ENCODE measurements at places on chromosomes 11 and 22.

- DNase-seq: no peak
Observed at GRCh38 chr11:2382129-2382517, 5.0 kb downstream of the CD81 start.

GRCh38 chr11:64089027-64089360, 53.3 kb downstream of the FLRT1 start:
- no peak for DNase-seq

- no peak for DNase-seq
Observed at GRCh38 chr11:73158356-73159051, 16.4 kb upstream of the FCHSD2 start.

DNA sequence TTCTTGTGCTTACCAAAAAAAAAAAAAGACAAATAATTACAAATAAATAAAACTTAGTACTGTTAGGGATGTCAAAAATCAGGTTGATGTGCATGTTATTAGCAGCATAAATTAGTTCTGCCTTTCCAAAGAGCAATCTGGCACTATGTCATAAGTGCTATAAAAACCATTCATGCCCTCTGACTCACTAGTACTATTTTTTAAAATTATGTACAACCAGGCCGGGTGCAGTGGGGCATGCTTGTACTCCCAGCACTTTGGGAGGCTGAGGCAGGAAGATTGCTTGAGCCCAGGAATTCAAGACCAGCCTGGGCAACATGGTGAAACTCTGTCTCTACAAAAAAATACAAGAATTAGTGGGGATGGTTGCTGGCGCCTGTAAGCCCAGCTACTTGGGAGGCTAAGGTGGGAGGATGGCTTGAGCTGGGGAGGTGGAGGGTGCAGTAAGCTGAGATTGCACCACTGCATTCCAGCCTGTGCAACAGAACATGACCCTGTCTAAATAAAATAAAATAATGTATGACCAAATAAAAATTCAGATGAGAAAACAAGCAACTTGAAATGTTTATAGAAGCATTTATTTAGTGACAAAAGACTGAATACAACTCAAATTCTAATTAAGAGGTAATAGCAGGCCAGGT, 25.3 kb downstream of the UEVLD start:
- no peak for DNase-seq

DNA sequence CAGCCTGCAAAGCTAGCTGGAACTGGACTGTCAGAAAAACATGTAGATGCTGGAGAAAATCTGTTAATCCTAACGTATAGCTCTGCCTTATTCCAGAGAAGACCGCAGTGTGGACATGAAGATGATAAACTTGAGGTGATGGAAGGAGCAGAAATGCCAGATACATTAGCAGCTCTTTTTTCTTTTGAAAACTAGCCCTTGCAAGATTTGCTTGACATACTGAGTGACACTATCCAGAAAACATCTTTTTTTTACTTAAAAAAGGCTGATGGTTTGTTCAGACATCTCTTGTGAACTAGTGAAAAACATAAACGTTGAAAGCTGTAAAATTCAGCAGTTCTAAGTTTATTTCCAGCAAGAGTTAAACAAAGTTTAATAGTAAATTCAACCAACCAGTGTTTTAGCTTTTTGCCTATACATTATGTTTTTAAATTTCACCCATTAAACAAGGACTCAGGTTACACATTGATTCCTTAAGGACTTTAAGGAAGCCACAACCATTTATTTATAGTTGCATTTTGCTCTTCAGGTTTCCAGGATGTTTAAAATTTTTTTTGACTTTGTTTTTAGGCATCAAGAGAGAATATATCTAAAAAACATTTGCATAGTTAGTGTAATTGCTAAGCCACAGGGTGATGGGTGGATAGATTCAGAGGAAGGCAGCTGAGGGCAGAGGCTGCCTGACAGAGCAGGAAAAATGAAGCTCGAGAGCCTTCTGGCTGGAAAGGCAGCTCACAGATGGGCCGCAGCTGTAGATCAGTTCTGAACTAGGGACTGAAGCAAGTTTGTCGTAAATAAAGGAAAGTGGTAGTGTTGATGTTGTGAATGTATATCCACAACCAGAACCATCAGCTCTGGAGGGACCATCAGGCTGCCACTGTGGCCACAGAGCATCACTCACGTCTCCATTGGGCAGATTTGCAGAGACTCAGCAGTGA, 9.5 kb downstream of the SNAP29 start:
- DNase-seq: no peak

DNA sequence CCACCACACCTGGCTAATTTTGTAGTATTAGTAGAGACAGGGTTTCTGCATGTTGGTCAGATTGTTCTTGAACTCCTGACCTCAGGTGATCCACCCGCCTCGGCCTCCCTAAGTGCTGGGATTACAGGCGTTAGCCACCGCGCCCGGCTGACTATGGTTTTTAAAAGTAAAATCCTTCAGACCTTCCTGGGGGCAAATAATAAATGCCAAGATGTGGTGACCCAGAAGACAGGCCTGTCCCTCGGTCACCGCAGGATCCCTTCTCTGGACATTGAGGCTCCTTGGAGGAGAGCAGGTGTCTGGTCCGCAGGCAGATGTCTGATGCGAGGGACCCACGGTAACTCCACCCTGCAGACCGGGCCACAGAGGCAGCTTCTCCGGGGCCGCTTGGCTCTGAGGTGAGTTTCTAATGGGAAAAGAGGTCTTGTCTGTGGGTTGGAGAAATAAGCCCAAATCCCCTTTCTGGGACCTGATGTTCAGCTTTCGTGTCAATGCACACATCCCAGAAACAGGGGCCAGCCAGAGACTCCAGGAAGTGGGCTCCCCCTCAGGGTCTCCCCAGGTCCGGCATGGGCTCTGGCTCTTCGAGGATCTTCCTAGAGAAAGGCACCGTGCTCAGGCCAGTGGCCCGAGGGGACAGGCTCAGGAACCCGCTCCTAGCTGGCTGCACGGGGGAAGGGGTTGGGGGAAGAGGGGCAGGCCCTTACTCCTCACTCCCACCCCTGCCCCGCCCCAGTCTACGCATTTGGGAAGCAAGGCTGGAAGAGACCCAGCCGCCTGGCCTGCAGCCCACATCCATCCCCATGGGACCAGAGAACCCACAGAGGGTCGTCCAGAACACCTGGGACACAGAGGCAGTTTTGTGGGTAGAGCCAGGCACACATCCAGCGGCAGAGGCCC, 100.6 kb downstream of the WNT7B start:
- DNase-seq: no peak

DNA sequence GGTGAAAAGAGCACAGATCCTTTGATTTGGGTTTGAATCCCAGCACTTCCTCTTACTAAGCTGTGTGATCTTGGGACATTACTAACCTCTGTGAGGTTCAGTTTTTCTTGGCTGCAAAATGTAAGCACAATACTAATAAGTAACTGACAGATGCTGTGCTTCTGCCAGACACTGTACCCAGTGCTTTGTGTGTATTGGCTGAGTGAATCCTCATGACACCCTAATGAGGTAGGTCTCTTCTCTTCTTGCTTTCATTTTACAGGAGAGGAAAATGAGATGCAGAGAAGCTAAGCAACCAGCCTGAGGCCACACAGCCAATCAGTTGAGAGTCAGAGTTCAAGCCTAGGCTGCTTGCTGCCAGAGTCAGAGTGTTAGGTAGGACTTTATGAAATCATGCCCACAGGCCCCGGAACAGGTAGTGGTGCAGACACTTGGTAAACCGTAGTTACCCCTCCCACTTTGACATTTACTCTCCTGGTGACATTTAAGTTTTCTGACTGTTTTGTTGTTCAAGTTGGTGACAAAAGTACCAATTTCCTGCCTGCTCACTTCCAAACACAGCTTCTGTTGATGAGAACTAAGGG, 21.2 kb downstream of the PTPRJ start:
- DNase-seq: no peak

DNA sequence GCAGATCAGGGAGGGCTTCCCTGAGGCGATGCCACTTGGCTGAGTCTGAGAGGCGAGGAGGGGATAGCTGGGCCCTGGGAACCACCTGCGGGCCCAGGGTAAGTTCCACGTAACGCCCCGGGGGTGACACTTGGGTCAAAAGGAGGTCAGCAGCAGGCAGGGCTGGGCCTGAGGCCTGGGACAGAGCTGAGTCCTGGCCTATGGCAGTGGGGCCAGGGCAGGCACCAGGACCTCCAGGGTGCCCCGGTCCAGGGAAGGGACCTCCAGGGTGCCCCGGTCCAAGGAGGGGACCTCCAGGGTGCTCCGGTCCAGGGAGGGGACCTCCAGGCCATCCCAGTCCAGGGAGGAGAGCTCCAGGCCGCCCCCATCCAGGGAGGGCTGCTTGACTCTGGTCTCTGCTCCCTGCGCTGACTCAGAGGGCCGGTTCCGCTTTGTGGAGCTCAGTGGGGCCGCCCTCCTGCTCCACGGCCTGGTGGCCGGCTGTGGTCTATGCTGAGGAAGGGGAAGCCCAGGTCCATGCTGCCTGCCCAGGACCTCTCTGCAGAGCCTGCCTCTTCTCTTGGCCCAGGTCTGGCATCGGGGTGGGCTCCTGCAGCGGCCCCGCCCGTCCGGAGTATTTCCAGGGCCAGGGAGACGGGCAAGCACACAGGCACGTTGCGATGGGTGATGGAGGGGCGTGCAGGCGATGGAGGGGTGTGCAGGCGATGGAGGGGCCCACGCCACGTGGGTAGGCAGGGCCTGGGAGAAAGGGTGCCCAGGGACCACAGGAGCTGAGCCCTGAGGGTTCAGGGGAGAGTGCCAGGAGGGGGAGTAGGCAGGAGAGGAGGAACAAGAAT, 19.5 kb upstream of the WNT7B start:
- DNase-seq: no peak

GRCh38 chr11:30342736-30343166, 19.8 kb downstream of the ARL14EP start:
- no peak for DNase-seq

- DNase-seq: no peak
Observed at GRCh38 chr11:101346591-101346990, 217.0 kb upstream of the PGR start.

DNA sequence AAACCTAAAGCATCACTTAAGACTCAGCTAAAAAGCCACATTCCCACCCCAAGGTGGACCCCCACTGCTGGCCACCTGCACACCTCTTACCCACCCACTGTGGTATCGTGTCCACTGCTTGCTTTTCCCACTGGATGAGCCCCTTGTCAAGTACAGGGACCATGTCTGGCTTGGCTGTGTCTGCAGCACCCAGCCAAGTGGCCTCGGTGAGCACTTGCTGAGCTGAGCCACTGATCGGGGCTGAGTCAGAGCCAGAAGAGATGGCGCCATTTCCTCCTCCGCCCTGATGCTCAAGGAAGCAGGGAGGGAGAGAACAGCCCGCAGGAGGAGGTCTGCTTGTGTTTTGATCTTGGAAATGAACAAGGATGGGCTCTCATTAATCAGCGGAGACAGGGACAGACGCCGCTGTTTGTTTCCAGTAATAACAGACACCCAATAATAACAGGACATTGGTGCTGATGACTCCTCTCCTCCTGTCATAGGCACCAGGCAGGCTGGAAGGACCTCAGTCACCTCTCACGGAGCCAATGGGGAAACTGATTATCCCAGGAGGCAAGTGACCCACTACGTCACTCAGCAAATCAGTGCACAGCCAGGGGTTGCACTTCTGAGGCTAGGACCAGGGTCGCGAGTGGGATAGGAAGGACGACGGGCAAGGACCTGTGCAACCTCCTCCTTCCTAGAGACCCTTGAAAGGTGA, 85.2 kb upstream of the RTL6 start:
- no peak for DNase-seq

DNA sequence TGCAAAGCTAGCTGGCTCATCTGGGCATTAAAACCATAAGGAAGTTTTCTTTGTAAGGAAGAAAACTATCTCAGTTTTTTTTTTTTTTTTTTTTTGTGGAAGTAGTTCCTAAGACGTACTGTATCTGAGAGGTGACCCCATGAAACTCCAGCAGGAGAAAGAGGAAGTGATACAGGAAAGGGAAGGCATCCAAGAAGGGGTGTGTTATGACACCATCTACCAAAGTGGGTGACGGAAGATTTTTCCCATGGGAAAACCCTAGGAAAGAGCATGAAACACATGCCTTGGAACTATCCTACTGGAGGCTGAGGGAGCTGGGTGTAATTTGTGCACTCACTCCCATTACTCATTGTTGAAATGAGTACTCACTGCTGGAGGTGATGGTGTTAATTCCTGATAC, 63.8 kb upstream of the ARHGAP20 start:
- DNase-seq: no peak

DNA sequence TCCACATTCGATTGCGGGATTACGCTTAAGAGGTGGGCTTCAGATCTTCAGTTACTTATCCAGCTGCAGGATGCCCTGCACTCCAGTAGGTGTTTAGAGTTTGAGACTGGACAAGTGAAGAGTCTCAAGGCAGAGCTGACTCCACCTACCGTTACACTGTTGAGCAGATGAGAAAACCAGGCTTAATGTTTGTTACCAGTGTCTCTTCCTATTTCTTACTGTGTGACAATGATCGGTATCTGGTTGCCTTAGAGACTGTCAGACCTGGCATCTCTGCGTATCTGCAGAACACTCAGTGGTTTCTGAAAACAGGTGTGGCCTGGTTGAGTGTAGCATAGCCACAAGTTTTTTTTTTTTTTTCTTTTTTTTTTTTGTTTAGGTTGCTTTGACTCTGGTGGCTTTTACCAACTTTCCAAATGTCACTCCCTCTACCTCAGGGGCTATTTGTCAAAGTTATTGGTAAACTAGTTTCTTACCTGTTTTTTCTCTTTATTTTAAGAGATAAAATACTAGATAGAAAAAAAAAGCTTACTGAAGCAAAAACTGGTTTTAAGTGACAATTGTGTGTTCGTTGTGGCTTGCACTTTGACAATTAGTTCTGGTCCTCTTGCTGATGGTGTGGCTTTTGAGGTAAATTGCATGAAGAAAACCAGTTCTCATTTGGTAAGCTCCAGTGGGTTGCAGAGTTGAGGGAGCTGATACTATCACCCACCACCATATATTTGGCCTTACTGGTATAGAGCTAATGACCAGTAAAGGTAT, 284.8 kb downstream of the ETS1 start:
- no peak for DNase-seq

DNA sequence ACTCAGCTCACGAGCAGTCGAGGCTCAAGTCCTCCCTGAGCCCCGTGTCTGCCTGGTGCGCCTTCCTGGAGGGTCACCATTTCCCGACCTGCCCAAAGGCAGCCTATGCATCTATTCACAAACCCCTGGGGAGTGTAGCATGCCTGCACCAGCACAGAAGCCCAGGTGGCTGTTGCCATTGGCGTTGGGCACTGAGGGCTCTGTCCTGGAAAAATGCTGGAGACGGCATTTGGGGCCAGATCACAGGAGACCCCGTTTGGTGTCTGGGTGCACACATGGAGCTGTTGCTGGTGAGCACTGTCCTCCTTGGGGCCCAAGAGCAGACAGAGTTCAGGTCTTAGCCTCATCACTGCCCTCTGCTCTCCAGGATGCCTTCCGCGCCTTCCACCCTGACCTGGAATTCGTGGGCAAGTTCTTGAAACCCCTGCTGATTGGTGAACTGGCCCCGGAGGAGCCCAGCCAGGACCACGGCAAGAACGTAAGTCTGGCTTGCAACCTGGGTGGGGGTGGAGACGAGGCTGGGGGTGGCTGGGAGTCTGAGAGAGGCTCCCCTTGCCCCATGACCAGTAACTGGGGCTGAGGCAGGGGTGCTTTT, 9.4 kb downstream of the FADS2 start:
- no peak for DNase-seq

DNA sequence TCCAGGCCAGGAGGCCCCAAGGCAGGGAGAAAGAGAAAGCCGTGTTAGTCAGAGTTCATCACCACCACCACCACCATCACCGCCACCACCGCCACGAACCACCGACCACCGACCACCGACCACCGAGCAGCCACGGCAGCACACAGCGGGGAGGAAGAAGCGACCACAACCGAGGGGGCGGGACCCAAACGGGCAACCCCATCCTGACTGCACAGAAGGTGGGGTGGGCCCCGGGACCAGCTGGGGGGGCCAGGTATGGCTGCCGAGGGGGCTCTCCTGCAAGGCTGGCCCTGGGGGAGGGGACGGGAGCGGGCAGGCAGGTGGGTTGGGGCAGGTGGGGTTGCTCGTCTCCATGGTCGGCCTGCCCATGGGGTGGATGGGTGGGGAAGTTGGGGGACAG, 34.2 kb downstream of the SYT7 start:
- DNase-seq: no peak

Measured in NCI-H524 (cell line).